GM23248 (cell line): ENCODE measurements at places on chromosomes 11 and 22. TPM values are rescaled to one million over a fixed set of nuclear protein-coding genes. Genes with fewer than 3 reads are reported as not detected.

- DNase-seq: no peak
Measured at GRCh38 chr22:22618448-22618847, 26.0 kb upstream of the GGTLC2 start.

DNA sequence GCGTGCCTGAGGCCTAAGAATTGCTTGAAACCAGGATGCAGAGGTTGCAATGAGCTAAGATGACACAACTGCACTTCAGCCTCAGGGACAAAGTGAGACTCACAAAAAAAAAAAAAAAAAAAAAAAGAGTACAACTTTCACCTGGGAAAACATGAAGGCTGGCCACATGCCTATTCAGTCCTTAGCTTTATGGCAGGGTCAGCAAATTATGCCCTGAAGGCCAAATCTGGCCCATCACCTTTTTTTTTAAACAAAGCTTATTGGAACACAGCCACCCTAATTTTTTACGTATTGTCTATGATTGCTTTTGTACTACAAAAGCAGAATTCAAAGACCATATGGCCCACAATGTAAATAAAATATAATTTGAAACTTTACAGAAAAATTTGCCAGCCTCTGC lies 8.2 kb downstream of the FSHB start:
- DNase-seq: no peak

The POU2AF3 gene
- not detected in 2 replicates for total RNA-seq

The SLC5A12 gene
- 0.43 TPM in 1 of 2 replicates, not detected in the other for total RNA-seq

- peak; percentile 91 for DNase-seq
Measured at GRCh38 chr11:129895126-129896041, at the start of gene NFRKB. Gene NFRKB, minus strand, starts transcription at chr11:129895578. Its CDS starts 2,729 bp downstream, at chr11:129892849.

DNA sequence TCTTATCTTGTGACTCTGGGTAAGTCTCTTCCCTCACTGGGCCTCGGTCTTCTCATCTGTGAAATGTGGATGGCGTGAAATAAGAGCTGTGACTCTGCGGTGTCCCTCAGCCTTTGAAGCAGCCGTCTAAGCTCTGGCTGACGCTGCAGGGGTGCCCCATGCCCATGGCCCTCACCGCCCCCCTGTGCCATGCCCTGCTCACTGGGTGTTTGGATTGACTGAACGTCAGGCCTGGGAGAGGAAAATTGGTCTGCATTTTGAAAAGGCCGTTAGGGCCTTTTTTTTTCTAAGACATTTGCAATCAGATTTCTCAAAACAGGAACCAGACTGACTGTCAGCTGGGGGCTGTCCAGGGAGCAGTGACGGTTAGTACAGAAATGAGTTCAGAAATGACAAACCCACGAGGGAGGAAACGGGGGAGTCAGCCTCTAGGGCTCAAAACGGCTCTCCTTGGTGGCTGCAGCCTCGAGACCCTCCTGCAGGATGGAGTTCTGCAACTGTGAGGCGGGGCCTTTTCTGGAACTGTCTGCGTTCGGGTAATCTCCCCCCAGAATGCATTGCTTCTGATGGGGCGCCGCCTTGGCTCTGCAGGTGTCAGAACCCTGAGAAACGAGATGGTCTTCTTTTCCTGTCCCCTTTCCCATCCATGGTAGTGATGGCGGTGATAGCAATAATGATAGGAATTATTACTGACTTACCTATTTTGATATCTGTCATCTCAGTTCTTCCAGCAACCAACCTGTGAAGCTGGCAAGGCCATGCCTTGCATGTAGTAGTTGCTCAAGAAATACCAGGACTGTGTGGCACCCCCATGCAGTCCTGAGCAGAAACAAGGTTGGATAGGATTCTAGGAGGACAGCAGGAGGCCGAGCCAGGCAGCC lies 2.0 kb downstream of the GRK2 start:
- DNase-seq: no peak

DNA sequence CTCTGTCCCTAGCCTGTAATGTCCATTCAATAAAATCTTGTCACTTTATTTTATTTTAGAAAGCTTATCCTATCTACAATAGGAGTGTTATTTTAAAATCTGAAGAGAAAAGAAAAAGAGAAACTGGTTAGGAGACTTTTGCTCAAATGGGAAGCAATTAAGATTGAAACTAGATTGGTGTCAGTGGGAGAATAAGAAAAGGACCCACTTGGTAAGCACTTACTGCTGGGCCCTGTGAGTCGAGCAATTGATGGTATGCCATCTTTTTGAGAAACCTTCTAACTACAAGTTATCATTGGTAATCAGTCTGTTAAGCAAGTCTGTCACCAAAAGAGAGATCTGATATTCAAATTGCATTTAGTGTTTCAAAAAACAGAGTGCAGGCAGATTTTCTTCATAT lies 258.4 kb downstream of the GRM5 start:
- no peak for DNase-seq

DNA sequence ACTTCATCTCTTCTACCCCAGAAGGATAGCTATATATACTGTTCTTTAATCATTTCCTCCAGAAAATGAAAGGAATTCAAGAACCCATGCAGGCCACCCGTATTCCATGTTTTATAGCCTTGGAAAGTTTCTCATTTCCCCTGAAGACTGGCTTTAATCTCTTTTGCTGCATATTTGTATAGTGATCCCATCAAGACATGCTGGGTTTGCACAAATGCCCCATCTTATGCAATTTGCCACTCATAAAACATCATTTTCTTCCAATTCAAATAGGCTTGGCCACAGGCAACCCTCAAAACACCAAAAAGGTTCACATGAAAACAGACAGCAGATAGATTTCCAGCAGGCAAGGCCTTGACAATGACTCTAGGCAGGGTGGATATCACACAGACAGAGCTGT lies 28.3 kb upstream of the APOA1 start:
- DNase-seq: peak; percentile 70

DNA sequence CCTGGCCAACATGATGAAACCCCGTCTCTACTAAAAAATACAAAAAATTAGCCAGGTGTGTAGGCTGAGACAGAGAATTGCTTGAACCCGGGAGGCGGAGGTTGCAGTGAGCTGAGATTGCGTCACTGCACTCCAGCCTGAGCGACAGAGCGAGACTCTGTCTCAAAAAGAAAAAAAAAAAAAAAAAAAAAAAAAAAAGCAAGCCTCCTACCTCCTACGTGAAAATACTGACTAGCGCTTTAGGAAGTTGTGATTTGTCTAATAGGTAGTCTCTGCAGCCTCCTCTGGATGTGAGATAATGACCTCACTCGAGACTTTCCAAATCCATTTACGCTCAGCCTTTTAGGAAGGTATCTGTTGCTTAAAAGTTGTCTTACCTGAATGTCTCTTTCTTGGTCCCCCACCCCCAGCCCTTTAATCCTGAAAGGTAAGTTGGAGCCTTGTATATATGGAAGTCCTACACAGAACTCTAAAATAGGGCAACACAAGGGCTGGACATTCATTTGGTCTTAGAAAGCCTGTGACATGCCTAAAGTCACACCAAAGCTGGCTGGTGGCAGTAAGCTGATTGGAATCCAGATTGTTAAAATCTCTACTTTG lies 5.5 kb downstream of the SEPTIN3 start:
- DNase-seq: no peak

GRCh38 chr11:17864478-17864941 lies 129.9 kb downstream of the KCNC1 start:
- DNase-seq: no peak

The CHEK1 gene
- 16.8 and 23.4 TPM in 2 replicates for total RNA-seq

- DNase-seq: no peak
Measured at GRCh38 chr22:33894036-33894435, 26.2 kb downstream of the LARGE1 start.

GRCh38 chr22:31278626-31279326 lies 13.5 kb downstream of the PIK3IP1 start:
- DNase-seq: no peak

The MMP1 gene
- 53.2 and 68.3 TPM in 2 replicates for total RNA-seq

- DNase-seq: no peak
Measured at GRCh38 chr11:69978841-69979614, 99.1 kb upstream of the ANO1 start.

DNA sequence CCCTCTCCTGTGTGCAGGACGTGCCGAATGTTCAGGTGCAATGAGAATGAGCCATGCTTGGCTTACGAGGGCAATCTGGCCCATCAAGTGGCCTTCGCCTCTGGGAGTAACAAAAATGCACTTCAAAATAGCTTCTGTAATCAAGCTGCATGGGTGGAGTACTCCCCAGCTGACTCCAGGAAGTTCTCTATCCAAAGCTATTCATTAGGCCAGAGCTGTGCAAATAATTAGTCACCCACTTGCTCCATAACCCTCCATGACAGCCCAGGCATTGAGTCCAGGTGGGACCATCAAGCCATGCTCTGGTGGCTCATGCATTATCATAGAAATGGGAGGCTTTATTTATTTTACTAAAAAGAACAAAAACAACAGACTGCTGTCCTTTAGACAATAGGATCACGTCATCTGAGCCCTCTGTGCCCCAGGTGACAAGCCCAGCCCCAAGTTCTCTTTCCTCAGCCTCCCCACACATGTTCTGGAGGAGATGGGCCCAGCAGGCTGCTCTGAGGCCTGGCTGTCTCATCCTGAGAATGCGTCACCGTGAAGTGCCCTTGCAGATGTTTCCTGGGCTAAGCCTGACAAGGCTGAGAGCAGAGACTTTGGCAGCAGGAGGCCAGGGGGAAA lies 244.7 kb downstream of the ETS1 start:
- DNase-seq: peak; percentile 88

The ACRV1 gene
- total RNA-seq: not detected in 2 replicates

DNA sequence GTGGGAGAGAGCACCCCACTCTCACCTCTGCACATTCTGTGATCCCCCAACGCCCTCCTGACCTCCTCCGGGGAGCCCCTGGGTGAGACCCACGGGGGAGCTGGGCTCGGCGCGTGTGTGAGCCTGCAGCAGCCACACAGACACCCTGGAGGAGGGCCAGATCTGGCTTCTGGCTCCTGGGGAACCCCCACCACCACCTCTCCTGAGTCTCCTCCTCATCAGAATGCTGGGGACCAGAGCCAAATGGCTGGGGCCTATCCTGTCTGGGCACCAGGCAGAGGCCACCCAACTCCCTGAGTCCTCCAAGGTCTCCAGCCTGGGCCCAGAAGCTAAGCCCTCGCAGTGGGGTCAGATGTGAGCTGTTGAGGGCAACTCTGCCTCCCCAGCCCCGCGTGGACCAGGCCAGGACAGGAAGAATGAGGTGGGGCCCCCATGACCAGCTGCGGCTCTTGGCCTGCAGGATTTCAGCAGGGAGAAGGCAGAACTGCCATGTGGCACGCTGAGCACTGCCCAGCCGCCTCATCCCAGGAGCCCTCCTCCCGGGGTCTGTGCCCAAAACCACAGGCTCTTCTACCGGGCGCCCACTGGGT lies 5.5 kb upstream of the PIM3 start:
- no peak for DNase-seq

DNA sequence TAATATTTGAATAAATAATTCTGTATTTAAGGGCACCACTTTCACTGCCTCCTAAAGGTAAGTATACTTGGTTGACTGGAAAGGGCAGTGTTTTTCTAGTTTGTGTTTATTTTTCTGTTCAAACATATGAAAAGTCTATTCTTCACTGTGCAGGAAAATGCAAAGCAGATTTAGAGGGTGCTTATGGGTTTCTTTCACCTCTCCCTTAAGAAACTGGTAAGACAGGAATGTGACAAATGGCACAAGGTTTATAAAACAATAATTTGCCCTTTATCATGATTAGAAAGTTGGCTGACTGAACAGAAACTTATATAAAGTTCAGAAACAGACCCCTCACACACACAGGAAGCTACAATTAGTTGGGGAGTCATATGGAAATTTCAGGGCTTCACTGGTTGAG lies 60.6 kb downstream of the PLEKHA7 start:
- no peak for DNase-seq

The LMF2 gene
- 95.0 and 124 TPM in 2 replicates for total RNA-seq

The OR5AP2 gene
- total RNA-seq: not detected in 2 replicates

The MPEG1 gene
- not detected in 2 replicates for total RNA-seq

- no peak for DNase-seq
Measured at GRCh38 chr11:16009021-16009420, 347.3 kb downstream of the SOX6 start.

DNA sequence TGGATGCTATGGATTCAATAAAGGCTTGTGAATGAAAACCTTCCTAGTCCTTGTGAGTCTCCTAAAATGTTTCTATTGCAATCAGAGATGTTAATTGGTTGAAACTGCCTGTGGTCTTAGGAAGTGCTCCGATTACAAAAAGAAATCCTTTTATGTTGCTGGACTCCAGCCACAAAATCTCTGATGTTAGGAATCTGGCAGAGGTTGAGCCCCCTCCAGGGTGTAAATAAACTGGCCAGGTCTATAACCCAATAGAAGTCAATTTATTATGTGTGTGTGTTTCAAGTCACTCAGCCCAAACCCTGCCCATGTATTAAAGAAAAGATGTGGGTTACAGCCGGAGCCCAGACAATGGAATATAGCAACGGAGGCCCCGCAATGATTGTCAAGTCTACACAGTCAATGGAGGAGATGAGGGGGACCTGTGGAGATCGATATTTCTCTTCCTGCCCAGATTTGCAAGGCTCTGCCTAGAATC lies 218.1 kb upstream of the SORL1-AS1 start:
- DNase-seq: peak; percentile 16

The VWCE gene
- 0.76 and 1.1 TPM in 2 replicates for total RNA-seq

The OR6A2 gene
- not detected in 2 replicates for total RNA-seq

The ZW10 gene
- 19.7 and 21.6 TPM in 2 replicates for total RNA-seq

The VSIG2 gene
- not detected in 2 replicates for total RNA-seq

DNA sequence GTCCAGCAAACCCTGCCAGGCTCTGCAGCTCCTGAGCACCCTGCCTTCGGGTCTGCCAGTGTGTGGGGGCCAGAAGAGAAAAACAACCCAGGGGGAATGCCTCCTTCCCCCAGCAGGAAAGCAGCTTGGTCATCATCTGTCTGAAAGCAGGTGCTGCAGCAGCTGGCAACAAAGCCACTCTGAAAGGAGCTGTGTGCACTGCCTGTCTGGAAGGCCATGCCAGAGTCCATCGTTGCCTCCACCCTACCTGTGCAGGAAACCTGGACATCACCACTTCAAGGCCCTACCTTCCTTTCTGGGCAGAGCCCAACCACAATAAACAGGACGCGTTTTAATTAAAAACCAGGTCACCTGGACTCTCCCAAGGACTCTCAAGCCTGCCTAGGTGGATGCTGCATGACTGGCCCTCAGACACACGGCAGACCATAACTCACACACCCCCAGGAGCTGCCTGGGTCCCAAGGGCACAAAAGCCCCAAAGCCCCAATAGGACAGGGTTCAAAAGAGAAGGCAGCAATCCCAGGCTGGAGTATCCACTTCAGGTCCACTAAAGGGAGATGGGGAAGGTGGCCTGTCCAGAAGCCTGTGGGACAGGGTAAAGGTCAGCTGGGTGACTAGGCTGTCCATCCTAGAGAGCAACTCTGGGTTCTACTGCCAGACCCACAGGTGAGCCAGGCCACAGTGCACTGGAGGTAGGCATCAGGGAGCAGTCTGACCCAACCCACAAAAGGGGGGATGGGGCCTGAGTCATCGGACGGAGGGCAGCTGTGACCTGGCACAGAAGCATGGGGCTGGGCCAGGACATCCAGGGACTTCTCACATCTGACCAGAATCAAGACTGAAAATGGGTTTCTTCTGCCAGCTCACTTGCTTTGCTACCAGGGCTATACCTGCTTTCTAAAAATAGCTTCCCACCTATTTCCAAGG lies 6.1 kb downstream of the GNB1L start:
- peak; percentile 57 for DNase-seq

DNA sequence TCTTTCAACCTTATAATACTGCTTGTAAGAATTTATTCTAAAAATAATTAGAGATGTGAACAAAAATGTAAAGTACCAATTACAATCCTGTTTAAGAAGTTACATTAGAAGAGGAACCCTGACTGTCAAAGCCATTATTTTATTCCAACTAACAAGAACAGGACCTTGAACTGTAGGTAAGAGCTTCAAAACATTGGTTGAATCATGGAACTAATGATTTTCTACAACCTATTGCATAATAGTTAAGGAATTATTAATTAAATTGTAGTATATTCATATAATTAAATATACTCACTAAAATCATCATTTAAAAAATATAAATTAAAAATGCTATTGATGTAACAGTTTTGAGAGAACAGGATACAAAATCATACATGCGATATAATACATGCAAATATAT lies 649.4 kb upstream of the KIRREL3 start:
- no peak for DNase-seq

The FGF4 gene
- total RNA-seq: not detected in 2 replicates

The PRODH gene
- total RNA-seq: not detected in 2 replicates
